Diencephalon (tissue), 1 donor: ENCODE measurements at places on chromosomes 5 and 9. TPM values are rescaled to one million over a fixed set of nuclear protein-coding genes. Genes with fewer than 3 reads are reported as not detected.

PKD2L2 gene
- total RNA-seq, result 0.46 TPM

PCDHGA12 gene
- total RNA-seq, result 7.4 TPM

CRHBP gene
- 17.8 TPM for total RNA-seq

GIN1 gene
- 14.3 TPM for total RNA-seq

DDX4 gene
- not detected for total RNA-seq

MACIR gene
- total RNA-seq, result 70.1 TPM

CAMK4 gene
- total RNA-seq, result 95.0 TPM

ZDHHC11 gene
- 10.4 TPM for total RNA-seq

GABRP gene
- not detected for total RNA-seq

NRG2 gene
- total RNA-seq, result 5.1 TPM

BHMT gene
- 0.46 TPM for total RNA-seq

PCDHB8 gene
- total RNA-seq, result 8.1 TPM

NUTM2F gene
- total RNA-seq, result not detected

UQCRQ gene
- total RNA-seq, result 90.7 TPM

NPR3 gene
- 6.2 TPM for total RNA-seq

PLAC8L1 gene
- total RNA-seq, result 0.69 TPM

MYMK gene
- total RNA-seq, result not detected

PTGER4 gene
- total RNA-seq, result 5.5 TPM

SYK gene
- total RNA-seq, result 4.2 TPM

SLC2A6 gene
- total RNA-seq, result 22.8 TPM

TMC1 gene
- total RNA-seq, result 0.46 TPM

YIPF5 gene
- 65.7 TPM for total RNA-seq

MCC gene
- total RNA-seq, result 26.8 TPM

SHC3 gene
- 42.0 TPM for total RNA-seq

PIP5K1B gene
- 7.6 TPM for total RNA-seq

GKAP1 gene
- total RNA-seq, result 18.5 TPM

SAXO1 gene
- total RNA-seq, result not detected

PCDHGA11 gene
- total RNA-seq, result 18.9 TPM

FAM169A gene
- total RNA-seq, result 126 TPM

CANX gene
- 474 TPM for total RNA-seq

APBA1 gene
- total RNA-seq, result 93.2 TPM

FAM78A gene
- total RNA-seq, result 2.5 TPM

LMX1B gene
- 1.8 TPM for total RNA-seq

ENHO gene
- total RNA-seq, result 58.8 TPM

AMBP gene
- total RNA-seq, result not detected
